ENCODE measurements at places on chromosomes 1 and 21. TPM values are rescaled to one million over a fixed set of nuclear protein-coding genes. Genes with fewer than 3 reads are reported as not detected.
A peak's percentile ranks its signal among the peaks of the same experiment; 100 is the strongest.

DNA sequence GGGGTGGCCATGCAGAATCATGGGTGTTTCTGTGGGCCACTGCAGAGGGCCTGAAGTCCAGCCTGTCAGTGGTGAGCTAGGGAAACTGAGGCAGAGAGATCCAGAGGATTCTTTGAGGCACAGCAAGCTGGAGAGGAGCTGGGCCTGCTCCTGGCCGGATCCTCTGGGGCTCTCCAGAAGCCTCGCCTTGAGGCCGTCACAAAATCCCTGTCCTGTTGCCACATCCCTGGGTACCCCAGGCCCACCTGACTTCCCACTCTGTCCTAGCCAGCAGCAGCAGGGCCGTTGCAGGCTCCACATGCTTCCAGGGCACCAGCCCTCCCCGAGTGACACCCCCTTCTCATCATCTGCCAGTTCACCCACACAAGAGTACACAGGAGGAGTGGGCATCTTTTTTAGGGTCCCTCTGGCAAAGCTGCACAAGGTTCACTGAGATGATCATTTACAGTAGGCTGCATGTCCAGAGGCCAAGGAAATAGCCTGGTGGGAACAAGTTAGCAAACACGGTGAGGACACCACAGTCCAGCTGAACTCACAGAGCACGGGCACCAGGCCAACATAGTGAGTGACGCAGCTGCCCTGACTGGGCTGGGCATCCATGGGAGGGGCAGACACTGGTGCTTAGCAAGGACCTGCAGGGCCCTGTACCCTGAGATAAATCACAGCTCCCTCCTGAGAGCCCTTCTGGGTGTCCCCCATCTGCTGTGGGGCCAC is 25.1 kb upstream of the TSPEAR start:
- no peak for DNase-seq

DNA sequence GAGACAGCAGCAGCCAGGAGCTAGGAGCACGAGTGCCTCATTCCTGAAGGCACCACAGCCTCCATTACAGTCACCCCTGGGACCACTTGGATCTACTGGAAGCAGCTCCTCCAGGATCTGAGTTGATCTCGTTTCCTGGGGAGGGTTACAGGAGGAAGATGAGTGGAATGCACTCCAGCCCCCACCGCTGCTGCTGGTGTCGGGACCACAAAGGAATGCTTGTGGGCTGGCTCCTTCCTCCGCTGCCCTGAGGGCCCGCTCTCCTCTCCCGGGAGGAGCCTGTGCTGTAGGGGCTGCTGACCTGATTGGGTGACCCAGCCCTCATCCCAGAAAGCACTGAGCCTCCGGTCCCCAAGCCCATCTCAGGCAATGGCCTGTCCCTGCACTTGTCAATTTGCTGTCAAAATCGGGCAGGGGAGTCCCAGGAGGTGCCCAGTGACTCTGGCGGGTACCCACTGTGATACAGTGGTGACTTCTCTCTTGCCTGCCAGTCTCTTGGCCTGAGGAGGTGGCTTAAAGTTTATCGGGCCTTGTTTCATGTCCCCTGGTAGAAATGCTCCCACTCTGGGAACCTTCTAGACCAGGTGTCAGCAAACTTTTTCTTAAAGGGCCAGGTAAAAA is 23.1 kb downstream of the IL10RB start:
- DNase-seq: no peak

DNA sequence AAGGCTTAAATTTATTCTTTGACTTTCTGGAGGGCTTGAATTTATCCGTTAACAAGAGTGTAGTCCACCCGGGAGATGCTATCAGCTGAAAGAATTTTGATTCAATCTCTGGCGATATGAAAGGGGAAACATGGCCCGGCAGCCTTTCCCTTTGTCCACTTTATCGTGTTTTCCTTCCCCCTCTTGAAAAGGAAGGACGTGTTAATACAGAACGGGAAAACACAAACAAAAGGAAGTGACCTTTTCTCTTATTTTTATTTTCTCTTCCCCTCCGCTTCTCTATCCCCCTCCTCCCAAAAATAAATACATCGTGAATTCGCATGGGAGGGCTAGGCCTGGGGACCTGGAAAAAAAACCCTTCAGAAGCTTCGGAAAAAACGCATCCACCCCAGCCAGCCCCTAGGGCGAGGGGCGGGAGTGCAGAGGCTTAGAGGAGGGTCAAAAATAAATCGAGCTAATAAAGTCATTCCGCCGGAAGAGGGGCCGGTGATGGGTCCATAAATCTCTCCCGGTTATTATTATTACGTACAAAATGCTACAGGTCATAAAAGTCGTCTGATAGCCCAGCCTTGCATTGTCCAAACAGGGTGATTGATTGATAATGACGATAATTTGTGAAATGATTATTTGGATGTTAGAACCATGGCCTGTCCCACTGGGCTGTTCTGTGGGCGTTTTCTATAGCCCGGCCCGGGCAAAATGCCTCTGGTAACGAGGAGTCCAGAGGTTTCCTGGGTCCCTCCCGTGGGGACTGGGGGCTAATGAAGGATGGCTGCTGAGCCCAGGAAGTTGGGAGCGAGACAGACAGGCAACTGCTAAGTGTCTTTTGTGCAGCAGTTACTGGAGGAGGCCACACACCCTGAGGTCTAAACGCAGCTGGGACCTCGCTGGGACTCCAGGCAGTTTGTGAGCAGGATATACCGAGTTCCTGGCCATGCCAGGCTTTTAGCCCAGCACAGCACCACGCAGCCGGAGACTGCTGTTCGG is 179.4 kb downstream of the PRDM16 start:
- no peak for DNase-seq

- DNase-seq: no peak
These were observed 6.1 kb downstream of the GPR137B start for GRCh38 chr1:236148470-236148845.

GRCh38 chr1:1340791-1341548 is 8.2 kb downstream of the DVL1 start:
- no peak for DNase-seq

- DNase-seq: no peak
These were observed 208.5 kb upstream of the SNX7 start for GRCh38 chr1:98453066-98453465.

DNA sequence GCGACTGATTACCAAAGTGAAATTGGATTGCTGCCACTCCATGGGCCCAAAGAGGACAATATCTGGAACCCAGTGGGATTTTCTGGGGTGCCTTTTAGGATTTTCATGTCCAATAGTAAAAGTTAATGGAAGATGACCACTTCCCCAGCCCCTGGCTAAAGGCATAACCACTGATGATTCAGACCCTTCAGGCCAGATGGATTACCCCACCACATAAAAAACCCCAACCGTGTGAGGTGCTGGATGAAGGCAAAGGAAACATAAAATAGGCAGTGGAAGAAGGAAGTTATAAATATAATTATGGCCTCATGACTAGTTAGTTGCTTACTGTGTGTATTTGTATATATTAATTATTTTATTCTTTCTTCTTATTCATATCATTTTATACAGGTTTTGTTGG is 40.2 kb upstream of the IL10 start:
- DNase-seq: no peak

DNA sequence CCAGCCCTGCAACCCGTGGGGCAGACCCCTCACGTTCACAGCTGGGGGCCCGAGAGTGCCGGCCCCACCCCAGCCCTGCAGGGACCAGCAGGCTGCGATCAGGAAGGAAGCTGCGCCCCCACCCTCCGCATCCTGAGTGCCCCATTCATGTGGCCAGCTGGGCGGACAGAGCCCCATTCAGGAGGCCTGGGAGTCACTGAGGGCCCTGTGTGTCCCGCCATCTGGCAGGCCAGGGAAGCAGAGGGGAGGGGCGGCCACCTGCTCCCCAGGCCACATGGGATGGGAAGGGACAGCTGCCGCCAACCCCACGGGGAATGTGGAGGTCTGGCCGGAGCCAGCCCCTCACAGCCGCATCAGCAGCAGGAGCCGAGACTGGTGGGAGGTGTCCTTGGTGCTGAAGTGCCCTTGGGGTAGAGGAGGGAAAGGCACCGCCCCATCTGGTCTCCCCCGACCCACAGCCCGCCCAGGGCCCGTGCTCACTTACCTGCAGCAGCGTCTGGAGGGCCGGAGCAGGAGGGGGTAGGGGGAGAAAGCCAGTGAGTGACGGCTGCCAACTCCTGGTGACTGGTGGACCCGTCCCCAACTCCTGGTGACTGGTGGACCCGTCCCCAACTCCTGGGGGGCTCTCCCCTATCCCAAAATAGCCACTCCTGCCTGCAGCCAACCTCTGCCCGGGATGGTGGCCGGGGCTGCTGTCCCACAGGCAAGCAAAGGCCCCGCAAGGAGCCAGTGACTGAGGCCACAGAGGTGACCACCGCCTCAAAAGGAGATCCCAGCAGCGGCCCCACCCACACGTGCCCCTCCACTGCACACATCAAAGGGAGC is 8.7 kb downstream of the ACAP3 start:
- peak; percentile 92 for DNase-seq

DNA sequence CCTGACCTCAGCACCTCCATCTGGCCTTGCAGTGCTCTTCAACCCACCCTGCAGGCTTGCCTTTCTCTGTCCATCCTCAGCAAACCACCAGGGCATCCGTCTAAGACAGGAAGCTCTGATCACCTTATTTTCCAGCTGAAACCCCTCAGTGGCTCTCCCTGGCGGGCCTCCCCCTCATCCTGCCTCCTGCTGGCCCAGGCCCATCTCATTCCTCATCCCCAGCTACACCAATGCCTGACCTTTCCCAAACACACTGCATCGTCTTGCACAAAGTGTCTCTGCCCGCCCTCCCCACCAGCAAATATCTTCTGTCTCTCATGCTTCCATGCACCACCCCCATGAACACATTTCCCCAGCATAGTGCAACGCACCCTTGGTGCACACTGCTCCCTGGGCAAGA is 205.0 kb downstream of the TOMM20 start:
- no peak for DNase-seq

GRCh38 chr1:70666381-70667140 is 255.5 kb downstream of the CTH start:
- DNase-seq: no peak

DNA sequence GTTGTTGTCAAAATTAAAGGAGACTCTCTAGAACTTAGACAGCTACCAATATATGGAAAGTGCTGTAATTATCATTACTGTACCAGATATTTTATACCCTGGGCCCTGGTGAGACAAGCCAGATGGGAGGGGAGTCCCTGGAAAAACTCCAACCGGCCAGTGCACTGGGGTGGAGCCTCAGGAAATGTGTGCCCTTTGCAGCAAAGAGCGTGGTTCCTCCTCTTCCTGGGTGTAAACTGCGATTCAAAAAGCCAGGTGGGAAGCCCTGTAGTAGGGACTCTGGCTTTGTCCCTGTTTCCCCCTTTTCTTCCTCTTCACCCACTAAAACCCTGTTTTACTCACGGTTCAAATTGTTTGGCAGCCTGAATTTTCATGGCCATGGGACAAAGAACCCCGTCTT is 812.3 kb downstream of the PLA2G4A start:
- no peak for DNase-seq

GRCh38 chr1:76238094-76238628 is 163.6 kb downstream of the ST6GALNAC3 start:
- DNase-seq: no peak

- no peak for DNase-seq
These were observed 10.7 kb upstream of the GPR25 start for GRCh38 chr1:200861937-200862647.

DNA sequence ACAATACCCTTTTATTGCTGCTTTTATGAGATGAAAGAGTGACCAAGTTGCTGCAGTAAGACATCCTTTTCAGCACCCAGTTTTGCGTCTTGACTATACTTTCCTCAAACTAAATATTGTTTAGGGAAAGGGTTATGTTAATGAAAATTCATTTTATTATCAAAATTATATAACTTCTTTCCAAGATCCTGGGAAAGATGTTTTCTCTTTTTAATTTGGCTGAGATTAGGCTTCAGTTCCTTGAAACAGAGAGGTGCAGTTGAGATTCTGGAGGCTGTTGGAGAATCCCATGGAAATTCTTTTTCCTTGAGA is 91.6 kb upstream of the KCNA3 start:
- no peak for DNase-seq

- peak; percentile 71 for DNase-seq
These were observed 38.2 kb downstream of the URB2 start for GRCh38 chr1:229664133-229664689.

- no peak for DNase-seq
These were observed 80.5 kb upstream of the VAV3 start for GRCh38 chr1:108045460-108045859.

DNA sequence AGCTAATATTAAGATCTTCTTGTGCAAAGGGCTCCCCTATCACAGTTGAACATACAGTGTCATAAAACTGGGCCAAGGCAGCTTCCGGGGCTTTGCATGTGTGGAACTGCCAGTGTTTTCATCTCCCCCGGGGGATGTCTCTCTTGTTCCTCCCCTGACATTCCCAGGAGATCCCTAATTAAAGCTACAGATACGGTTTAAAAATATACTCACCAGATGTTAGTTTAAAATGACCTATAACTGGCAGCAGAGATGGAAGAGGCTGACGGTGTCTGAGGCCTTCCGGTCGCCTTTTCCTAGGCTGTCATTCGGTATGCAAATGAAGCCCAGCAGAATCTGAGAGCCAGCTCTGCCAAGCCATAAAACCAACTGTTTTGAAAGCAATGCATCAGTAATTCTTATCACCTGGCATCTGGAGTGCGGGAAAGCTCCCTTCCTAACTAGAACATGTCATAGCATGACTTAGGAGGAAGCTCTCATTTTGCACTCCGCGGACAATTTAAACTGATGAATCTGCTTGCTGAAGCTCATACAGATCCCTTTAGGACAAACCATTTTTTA is 436.5 kb upstream of the VAMP3 start:
- peak; percentile 69 for DNase-seq

The PTGFR gene
- 27.3 TPM for total RNA-seq

The RNF186 gene
- total RNA-seq: not detected

The EGLN1 gene
- 91.9 TPM for total RNA-seq

The TENT5C gene
- 13.3 TPM for total RNA-seq

The LCE2C gene
- total RNA-seq: not detected

The LCE3E gene
- not detected for total RNA-seq

The OR14A16 gene
- not detected for total RNA-seq

The ACTL8 gene
- total RNA-seq: not detected

The DAB1 gene
- 2.5 TPM for total RNA-seq

Data from tongue (tissue), 3 donors.